NCI-H446 (cell line): ENCODE measurements at places on chromosomes 5 and 9.

DNA sequence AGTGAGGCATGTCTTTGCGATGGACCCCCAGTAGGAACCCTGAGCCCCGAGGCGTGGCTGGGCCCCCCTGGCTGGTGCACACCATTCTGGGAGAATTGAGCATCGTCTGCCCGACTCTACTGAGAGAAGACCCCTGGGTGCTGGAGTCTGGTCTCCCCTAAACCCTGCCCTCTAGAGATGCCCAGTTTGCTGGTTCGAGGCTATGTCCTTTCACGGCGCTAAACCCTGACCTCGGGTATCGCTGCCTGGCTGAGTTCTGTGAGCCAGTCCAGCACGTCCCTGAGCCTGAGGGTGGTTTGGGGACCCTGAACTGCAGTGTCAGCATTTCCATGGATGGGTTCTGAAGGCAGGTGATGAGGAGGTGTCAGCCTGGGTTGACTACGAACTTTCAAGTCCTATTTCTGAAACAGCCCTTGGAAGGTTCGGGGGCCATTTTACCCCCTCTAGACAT, 128.8 kb downstream of the RXRA start:
- DNase-seq = no peak

GRCh38 chr9:129383561-129384490, 205.8 kb upstream of the IER5L start:
- DNase-seq = no peak

- DNase-seq = no peak
Observed at GRCh38 chr5:80852331-80853245, 107.6 kb upstream of the RASGRF2 start.

DNA sequence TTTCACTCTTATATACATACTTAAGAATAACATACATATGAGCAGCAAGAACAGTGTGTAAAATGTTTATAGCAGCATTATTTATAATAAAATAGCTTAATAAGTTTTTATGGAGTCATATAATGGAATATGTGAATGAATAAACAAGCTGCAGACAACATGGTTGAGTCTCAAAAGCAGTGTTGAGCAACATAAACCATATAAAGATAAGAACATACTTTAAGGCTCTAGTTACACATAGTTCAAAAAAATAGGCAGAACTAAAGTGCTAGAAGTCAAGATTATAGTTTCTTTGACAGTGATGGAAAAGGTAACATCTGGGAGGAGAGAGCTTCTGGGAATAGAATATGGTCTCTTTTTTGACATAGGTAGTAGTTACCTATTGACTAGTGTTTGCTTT, 53.7 kb upstream of the ADAMTS19 start:
- DNase-seq = no peak

GRCh38 chr9:31574006-31574765, 810.3 kb upstream of the ACO1 start:
- DNase-seq = no peak

GRCh38 chr9:132998831-132999635, 20.5 kb downstream of the GFI1B start:
- DNase-seq = no peak

DNA sequence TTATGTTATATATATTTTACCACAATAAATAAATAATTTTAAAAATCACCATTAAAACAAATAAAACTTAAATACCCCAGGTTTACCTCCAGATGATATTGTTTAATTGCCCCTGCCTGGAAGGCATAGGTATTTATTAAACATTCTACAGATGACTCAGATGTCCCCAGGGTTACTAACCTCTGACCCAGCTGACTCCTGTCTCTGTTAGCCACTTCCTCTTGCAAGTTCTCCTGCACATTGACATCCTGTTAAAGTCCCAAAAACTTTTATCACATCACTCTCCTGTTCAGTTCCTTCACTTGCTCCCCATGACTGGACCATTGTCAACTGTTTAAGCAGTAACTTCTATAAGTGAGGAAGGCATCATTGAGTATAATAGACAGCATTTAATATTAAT, 37.0 kb upstream of the RAB3C start:
- DNase-seq = no peak

- DNase-seq = no peak
Observed at GRCh38 chr9:124355941-124356744, 59.1 kb downstream of the PSMB7 start.

- no peak for DNase-seq
Observed at GRCh38 chr9:109743696-109744095, 36.3 kb upstream of the PALM2AKAP2 start.

DNA sequence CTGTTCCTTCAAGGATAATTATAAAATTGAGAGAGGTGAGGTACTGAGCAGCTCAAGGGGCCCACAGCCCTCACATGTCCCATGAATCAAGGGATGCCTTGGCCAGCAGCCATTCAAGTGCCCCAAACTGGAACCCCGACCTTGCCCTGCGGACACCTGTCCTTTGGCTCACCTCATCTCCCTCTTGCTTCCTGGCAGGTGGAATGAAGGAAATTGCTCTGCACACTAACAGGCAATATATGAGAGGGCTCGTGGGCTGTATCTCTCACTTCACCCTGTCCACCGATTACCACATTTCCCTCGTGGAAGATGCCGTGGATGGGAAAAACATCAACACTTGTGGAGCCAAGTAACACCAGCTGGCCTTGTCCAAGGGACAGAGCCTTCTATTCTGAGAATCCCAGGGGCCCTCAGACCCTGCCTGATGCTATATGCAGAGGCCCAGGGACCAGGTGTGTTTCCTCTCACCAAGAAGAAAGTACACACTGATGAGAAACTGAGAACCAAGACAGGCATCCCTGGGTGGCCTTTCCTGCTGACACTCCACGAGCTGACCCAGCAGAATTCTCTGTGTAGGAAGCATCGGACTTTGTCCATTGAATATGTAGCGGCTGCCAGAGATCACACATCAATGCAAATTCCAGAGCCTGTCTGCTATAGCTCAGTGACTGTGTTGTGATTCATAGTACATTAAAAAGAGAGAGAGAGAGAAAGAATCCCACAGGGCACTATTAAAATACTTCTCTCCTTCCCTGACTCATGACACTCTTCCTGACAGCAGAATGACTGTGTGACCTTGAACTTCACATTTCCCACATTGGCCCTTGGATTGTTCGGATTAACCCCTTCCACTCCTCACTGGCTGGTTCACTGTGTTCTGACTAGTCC, 92.6 kb downstream of the LIFR start:
- DNase-seq = no peak

- DNase-seq = no peak
Observed at GRCh38 chr5:9564752-9565151, 18.9 kb upstream of the SEMA5A start.

- DNase-seq = no peak
Observed at GRCh38 chr5:145178641-145179523, 656.3 kb downstream of the PRELID2 start.

- no peak for DNase-seq
Observed at GRCh38 chr9:112750764-112751055, 150 bp downstream of the SNX30 start.

GRCh38 chr5:19044931-19045695, 942.9 kb downstream of the CDH18 start:
- no peak for DNase-seq

GRCh38 chr5:108024986-108025385, 354.2 kb upstream of the EFNA5 start:
- no peak for DNase-seq

DNA sequence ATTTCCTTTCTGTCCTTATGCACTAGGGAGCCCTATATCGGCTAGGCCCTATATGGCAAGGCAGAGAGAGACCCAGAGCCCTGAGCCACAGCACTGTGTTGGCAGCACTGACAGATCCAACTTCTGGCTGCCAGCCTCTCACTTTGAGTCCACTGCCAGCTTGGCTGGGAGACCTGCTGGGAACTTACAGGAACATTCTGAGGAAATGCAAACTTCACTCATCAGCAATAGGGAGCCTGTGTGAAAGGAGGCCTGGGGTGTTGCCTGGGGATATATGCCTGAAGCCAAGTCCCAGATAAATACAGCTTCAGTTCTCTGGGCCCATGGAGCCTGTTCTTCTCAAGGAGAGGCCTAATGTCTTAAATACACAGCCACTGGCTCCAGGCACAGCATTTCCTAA, 78.0 kb downstream of the ADRB2 start:
- peak; percentile 94 for DNase-seq

DNA sequence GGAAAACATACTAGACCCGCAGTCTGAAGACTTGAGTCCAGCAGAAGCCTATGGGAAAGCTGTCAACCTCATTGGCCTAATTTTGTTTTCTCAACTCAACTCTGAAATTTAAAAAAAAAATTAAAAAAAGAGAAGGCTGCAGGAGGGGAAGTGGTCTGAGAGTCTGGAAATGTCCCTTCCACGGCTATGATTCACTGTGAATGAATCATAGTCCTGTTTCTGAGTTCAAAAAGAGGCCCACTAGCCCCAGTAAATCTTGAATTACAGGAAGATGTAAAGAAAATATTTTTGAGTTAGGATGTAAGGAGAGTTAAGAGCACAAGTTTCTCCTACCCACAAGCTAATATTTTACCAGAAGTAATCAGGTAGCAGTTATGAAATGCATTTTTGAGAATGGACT, 565.5 kb upstream of the DMAC1 start:
- DNase-seq = no peak

DNA sequence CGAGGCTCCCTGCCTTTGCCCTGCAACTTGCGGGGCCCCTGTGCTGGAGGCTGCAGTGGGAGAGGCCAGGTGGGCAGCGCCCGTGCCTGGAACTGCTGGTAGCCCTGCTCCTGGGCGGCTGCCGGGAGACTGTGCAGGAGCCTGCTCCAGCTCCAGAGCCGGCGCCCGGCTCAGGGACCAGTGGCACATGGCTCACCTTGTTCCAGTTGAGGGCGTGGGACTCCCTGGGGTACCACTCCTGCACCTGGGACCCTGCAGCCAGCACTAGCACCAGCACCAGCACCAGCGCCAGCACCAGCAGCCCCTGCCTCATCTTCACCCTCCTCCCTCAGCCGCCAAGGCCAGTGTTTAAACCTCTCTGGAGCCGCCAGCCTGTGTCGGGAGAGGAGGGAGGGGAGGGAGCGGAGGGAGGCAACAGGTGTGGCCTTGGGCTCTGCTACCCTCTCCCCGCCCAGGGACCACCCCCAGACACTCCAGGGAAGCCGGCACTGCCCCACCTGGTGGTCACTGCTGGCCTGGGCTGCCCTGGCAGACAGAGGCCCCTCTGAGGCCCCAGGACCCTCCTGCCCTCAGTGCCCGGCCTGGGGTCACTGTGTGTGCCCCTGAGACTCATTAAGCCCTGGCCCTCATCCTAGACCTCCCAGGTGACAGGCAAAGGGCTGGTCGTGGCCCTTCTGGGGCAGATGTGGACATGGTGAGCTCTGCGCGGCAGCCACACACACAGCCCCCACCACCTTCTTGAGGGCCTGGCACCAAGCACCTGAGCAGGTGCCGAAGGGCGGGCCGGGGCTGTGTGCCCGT, at the start of gene LCN10:
TSS of gene LCN10 (minus strand) at position 350 of the 801 bp plus-strand sequence. CDS start at position 313, 37 bp downstream.
- no peak for DNase-seq

DNA sequence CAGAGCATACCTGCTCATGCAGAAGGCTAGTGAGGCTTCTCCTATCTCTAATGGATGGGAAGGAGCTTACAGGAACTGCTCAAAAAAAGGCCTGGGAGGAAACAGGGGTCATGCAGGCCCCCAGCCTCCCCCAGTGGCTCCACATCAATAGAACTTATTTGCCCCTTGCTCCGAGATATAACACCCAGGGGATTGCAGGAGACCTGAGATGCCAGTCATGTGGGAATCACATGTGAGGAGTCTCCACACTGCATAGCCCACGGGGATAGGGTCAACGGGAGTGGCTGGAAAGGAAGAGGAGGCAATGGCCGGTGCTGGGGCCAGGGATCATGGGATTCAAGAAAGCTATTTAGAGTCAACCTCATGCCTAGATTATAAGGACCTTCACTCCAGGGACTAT, 76.2 kb downstream of the NRG2 start:
- DNase-seq = no peak

- DNase-seq = no peak
Observed at GRCh38 chr5:37940931-37941623, 101.2 kb upstream of the GDNF start.

DNA sequence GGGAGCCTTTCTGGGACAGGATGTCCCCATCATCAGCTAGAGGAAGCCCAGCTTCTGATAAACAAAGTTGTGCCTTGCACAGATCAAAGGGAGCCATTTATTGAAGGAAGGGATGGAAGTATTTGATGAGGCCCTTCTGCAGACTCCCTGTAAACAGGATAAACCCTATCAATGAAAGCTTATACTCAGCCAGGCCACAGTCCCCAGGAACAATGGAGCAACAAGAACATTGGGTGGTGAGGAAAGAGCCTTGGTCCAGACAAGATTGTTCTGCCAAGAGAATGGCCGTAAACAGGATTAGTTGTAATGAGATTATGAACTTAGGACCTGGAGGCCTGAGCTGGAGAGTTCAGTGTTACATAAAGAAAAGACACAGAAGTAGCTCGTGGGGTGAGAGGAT, 40.5 kb upstream of the LIFR start:
- no peak for DNase-seq

DNA sequence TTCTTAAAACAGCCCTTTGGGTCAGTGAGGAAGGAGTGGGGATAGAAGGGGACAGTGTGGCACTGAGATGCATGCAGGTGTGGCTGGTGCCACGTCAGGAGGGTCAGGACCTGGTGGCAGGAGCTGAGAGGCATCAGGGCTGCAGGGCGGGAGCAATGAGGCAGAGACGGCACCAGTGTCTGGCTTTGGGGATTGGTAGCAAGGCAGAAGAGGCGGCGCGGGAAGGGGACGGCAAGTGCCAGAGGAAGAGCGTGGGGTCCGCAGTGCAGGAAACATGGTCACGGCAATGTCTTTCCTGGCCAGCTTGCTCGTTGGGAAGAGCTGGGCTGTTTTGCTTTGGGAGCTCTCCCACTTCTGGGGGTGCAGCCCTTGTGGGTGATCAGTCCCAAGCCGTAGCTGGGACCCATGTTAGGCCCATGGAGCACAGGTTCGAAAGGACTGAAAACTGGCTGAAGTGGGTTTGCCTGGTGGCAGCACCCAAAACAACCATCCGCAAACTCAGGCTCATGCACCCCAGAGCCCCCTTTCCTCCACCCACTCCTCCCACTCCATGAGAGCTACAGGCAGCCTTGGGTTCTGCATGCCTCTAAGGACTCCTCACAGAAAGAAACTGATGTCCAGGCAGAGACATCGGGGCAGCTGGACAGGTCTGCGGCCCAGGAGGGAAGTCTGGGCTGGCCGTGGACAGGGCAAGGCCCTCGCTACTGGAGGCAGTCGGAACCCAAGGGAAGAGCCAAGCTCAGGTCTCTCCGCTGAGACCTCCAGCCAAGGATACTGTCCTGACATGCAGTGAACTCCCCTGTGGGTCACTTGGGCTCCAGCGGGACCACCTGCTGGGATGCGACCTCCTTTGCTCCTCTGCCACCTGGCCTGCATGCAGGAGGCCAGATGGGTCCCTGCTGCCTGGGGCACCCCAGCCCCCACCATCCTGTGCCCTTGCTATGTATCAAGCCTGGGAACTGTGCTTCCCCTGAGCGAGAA, 104.4 kb downstream of the ZNF354C start:
- no peak for DNase-seq

GRCh38 chr5:143128412-143129071, 274.9 kb downstream of the NR3C1 start:
- no peak for DNase-seq
